ENCODE measurements at places on chromosomes 3 and 15.
A peak's percentile ranks its signal among the peaks of the same experiment; 100 is the strongest.

- no peak for DNase-seq
These were observed 2.7 kb upstream of the PLCL2 start for GRCh38 chr3:16881896-16882630.

GRCh38 chr3:128319741-128320141 lies 146.9 kb downstream of the DNAJB8 start:
- DNase-seq, result no peak

DNA sequence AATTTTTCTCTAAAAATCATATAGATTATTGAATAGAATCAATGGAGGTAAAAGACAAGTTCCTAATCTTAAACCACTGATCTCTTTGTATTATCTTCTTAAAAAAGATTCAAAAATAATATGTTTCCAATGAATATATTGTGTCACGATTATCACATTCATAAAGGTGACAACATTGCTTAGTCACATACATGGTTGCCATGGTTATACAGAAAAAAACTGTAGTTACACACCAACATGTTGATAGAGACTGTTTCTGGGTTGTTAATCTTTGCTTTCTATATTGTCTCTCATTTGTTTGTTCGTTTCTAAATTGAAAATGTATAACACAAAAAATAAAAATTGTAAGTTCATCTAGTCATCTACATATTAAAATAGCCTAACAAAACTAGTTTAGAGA lies 376.0 kb upstream of the ALCAM start:
- DNase-seq, result no peak

DNA sequence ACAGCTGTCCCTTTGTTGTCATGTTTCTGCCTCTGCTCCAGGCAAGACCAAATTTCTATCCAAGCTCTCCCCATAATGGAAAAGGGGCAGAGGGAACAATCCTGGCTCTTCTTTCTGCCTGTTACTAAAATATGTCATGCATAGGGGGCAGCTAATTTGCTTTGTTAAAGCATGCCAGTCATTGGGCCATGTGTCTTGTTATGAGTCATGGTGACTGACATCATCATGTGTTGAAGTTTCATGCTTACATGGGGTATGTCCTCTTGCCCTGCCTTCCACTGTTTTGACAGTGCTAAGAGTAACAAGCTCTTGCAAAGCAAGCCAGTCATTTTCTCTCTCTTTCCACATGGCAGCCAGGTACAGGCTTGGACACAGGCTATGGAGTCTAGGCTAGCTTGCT lies 268.9 kb downstream of the GABRB3 start:
- no peak for DNase-seq

DNA sequence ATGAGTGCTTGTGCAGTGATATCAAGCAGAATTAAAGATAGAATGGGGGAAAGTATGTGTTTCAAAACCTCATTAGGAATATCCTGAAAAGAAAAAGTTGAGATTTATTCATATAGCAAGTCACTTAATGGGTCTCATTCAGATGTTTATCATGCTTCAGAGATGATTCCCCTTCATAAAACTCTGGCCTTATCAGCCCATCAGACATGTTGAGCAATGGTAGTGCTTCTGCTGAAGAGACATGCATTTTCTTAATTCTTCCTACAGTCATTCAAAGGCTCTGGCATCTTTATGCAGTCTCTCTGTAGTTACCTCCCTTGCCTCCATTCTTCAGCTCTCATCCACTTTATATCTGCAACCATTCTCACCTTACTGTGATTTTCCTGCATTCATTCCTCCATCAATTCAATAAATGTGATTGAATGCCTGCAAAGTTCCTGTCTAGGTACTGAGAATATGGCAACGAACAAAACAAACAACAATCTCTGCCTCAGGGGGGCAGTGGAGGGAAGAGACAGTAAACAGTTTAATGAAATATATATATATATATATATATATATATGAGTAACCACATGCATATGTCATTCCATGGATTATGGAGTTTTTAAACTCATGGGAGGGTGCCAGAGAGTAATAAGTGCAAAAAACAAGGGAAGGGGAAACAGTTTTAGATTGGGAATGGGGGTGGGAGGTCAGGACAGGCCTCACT lies 138.5 kb downstream of the NECTIN3 start:
- peak; percentile 39 for DNase-seq

DNA sequence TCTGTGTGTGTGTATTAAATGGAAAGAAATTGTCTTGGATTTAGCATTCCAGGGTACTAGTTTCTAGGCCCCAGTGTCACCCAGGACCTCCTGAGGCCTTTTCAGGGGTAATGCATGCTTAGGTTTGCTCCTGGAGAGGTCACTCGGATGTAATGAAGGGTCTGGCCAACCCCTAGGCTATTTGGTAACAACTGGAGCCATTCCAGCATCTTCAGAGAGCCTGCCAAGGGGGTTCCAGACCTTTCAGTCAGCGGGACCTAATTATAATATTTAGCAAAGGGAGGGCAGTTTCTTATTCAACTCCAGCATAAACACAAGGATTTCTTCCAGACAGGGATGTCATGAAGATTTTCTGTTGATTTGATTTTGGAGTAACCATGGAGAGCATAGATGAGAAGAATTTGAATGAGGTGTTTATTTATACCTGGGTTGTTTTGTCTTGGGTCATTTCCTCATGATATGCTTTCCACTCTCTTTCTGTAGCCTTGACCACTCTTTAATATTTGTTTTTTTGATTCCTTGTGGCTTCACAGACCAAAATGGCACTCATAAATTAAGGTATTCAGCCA lies 17.4 kb downstream of the KAT2B start:
- DNase-seq, result no peak

GRCh38 chr3:79490165-79491028 lies 277.4 kb downstream of the ROBO1 start:
- DNase-seq, result peak; percentile 16

- DNase-seq, result no peak
These were observed 31.3 kb upstream of the PEX5L start for GRCh38 chr3:180068023-180068422.

- no peak for DNase-seq
These were observed 149.5 kb downstream of the ALDH1A2 start for GRCh38 chr15:57915827-57916531.

DNA sequence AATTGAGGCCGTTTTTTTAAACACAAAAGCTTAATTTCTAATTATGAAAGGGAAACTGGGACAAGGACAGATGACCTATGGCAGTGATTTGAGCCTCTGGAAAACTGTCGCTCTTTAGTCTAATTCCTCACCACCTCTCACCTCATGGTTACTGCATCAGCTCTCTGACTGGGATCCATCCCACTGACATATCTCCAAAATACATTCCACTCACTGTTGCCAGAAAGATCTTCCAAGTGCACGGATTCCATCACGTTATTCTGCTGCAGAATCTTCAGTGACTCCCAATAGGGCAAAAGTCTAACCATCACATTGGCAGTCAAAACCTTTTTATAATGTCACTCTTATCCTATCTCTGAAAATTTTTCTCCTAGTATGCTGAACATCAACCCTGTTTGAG lies 132.3 kb upstream of the MB21D2 start:
- no peak for DNase-seq

- no peak for DNase-seq
These were observed 170.1 kb upstream of the PFN2 start for GRCh38 chr3:150140614-150141321.

Measured in AG20443 (cell line).